Right lung (tissue), 10 donors: ENCODE measurements at places on chromosomes 4 and X.

GRCh38 chr4:173319696-173320095, 14.5 kb downstream of the HMGB2 start:
- no peak for DNase-seq

GRCh38 chr4:134777606-134778005, 576.0 kb upstream of the PABPC4L start:
- no peak for DNase-seq

DNA sequence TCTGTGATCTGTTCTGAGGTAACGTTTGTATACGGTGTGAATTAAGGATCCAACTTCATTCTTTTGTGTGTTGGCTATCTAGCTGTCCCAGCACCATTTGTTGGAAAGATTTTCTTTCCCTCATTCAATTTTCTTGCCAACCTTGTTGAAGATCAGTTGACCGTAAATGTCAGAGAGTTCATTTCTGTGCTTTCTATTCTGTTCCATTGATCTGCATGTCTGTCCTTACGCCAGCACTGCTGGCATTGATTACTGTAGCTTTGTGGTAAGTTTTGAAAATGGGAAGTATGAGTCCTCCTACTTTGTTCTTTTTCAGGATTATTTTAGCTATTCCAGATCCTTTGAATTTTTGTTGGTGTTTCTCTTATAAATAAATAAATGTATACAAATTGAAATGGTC, 60.8 kb downstream of the MTMR1 start:
- no peak for DNase-seq

GRCh38 chrX:124010157-124010556, 48.7 kb downstream of the STAG2 start:
- no peak for DNase-seq

- DNase-seq: no peak
These were observed 6.4 kb upstream of the PITX2 start for GRCh38 chr4:110629214-110629754.

GRCh38 chrX:40278340-40279090, 180.8 kb upstream of the BCOR start:
- DNase-seq: no peak

DNA sequence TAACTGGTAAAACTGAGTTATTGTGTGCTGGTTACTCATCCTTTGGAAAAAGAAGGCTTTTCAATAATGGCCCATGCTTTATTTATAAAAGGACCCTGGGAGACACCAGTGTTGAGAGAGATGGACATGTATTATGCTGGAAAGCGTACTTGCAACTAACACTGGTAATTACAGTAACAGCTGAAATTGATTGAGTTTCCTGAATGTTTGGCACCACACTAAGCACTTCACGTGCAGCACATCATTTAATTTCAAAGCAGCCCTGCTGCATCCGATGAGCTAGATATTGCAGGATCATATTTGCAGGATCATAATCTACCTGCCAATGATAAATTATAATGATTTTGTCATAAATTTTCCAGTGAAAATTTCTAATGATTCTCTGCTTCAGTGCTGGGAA, 81.5 kb downstream of the QRFPR start:
- DNase-seq: no peak

GRCh38 chrX:155857561-155857960, 23.6 kb upstream of the VAMP7 start:
- DNase-seq: no peak

DNA sequence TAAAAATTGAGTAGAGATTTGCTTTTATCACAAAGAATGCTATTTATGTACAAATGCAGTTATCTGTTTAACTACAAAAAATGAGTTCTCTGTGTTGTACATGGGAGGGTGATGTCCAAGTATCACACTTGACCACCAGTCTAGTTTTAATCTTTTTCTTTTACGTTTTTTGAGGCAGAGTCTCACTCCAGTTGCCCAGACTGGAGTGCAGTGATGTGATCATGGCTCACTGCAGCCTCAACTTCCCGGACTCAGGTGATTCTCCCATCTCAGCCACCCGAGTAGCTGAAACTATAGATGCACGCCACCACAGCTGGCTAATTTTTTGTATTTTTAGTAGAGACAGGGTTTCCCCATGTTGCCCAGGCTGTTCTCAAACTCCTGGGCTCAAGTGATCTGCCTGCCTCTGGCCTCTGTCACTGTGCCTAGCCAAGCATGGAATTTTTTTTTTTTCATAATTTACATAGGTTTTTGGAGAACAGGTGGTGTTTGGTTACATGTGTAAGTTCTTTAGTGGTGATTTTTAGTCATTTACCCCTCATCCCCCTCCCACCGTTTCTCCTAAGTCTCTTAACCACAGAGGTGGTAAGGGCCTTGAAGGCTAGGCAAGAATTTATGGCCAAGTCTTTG, 47.9 kb upstream of the RPA4 start:
- DNase-seq: no peak

GRCh38 chr4:70895405-70895804, 6.8 kb upstream of the MOB1B start:
- DNase-seq: no peak

DNA sequence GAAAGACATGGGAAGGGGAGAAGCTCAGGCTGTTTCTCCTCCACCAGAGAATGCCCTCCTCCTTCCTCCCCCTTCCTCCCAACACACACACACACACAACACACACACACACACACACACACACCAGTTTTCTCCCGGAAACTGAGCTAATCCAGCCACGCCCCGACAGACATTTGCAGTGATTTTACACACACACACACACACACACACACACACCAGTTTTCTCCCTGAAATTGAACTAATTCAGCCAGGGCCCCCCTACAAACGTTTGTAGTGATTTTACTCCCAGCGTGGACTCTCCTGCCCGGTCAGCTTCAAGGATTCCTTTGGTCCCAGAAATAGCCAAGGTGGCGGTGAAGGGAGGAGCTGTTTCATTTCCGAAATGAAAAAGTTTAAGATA, 32.9 kb upstream of the STX18 start:
- peak; percentile 85 for DNase-seq

- no peak for DNase-seq
These were observed 5.4 kb downstream of the CPLX1 start for GRCh38 chr4:820230-821172.

DNA sequence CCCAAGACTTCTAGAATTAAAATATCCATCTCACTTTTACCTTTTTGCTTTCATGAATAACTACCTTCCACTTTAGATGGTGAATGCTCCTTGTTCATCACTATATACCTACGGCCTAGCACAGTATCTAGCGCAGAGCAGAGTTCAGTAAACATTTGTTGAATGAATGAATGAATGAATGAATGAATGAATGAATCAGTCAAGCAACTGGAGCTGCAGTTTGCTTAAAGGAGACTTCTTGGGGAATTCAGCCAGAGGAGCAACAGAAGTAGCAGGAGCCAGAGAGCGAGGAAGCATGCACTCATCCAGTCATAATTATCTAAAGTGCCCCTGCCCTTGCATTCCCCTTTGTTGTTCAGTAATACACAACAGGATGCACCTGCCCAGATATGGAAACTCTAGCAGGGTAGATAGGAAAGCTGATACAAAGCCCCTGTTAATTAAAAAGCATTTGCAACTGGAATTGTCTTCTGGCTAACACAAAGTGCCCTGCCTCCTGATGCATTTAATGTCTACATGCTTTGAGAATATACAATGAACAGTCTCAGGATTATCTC, 103.0 kb upstream of the MBNL3 start:
- DNase-seq: no peak

GRCh38 chrX:8140986-8141744, 29.9 kb downstream of the VCX2 start:
- DNase-seq: no peak

DNA sequence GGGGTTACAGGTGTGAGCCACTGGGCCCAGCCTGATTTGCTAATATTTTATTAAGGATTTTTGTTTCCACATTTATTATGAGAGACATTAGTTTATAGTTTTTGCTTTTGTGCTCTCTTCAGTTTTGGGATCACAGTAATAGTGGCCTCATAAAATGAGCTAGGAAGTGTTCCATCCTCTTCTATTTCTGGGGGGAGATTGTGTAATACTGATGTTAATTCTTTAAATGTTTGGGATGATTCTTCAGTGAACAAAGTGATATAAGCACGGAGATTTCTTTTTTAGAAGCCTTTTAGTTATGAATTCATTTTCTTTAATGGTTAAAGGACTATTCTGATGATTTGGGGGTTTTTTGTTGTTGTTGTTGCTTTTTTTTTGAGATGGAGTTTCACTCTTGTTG, 41.3 kb downstream of the RBMX start:
- DNase-seq: no peak

DNA sequence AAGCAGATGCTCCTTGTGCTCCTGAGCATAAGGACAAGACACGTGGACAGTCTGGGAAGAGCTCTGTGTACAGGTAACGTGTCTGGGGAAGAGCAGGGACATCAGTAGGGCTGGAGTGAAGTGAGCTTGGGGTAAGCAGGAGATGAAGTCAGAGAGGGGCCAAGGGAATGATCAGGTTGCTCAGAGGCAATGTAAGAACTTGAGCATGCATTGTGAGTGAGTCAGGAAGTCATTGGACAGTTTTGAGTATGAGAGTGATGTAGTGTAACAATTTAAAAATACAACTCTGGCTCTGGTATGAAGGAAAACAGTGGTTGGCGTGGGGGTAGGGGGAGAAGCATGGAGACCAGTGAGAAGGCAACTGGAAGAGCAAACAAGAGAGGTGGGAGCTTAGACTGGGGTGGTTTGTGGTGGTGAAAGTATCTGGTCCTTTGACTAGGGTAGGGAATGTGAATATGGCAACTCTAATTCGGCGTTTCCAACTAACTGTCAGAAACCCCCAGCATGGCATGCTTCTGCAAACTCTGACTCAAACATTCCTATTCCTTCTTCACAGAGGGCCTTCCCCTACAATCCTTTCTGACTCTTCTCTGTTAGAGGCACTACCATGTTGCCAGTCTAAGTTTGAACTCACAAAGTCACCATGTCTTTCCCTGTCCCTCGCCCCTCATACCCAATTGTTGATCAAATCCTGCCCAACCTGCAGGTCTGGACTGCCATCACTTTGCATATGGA, 57.2 kb downstream of the STBD1 start:
- no peak for DNase-seq

DNA sequence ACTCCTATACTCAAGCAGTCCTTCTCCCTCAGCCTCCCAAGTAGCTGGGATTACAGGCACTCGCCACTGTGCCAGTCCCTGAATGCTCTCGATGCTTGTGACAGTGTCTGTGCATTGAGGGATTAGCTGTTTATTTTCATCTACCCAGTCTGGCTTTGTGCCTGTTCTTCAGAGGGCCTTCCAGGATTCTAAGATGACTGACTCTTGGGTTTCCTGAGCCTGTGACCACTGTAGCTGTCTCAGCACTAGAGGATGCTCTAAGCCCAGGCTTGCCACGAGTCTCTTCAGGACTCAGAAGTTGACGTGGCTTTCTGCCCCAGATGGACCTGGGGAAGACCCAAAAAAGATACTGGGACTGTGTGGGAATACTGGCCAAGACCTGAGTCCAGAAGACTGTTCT, 201.4 kb downstream of the ARHGAP10 start:
- DNase-seq: no peak

GRCh38 chr4:1200425-1201035, 28.1 kb upstream of the SPON2 start:
- peak; percentile 86 for DNase-seq

- no peak for DNase-seq
These were observed 355.0 kb upstream of the GATB start for GRCh38 chr4:152115794-152116193.

DNA sequence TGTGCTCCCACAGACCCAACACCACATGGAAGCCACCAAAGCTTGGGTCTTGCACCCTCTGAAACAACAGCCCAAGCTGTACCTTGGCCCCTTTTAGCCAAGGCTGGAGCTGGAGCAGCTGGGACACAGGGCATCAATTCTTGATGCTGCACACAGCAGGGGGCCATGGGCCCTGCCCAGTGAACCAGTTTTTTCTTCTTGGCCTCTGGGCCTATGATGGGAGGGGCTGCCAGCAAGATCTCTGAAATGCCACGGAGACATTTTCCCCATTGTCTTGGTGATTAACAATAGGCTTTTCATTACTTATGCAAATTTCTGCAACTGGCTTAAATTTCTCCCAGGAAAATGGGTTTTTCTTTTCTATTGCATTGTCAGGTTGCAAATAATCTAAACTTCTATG, 49.0 kb downstream of the SPANXA2 start:
- DNase-seq: no peak

DNA sequence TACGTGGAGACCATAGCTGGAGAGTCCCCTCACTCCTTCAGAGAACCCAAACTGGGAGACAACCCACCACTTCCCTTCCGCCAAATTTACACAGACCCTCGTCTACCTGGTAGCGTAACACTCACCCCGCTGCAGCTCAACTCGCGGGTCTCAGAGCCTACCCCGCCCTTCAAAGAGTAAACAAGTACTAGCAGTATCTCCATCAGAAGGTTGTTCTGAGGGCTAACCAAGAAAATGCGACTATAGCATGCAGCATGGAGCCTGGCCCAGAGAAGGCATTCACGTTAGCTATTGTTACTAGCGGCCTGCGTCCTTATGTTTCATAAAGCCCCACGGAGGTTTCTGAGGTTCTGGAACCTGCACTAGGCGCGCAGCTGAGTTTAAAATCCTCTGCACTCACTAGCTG, 531 bp upstream of the MANBA start:
- DNase-seq: no peak

DNA sequence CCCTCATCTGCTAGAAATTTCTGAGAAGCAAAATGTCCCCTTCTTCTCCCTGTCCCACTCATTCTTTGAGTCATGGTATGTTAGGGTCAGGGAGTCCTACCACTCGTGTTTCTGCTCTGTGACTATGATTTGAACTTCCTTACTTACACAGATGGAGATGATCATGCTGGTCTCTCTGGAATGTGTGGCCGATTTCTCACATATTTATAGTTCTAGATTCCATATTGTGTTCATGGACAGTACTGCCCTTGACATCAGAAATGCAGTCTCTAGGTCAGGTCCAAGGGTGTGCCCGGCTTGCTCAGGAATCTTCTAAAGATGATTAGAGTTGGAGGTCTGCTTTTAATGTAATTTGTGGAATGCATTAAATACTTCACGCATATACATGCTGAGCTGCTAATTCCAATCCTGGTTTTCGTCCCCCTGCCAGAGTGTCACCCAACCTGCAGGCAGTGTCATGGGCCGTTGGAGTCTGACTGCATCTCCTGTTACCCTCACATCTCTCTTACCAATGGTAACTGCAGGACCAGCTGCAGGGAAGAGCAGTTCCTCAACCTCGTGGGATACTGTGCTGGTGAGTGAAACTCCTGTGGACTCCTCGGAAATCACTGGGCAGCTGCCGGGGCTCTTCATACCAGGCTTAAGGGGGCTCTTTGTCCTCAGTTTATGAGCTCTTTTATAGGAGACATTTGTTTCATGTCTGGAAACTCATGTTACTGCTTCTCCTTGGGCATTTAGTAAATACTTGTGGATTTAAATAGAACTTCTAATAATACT, 214.1 kb upstream of the ANXA3 start:
- no peak for DNase-seq
